ENCODE measurements at places on chromosomes 12 and 14. TPM values are rescaled to one million over a fixed set of nuclear protein-coding genes. Genes with fewer than 3 reads are reported as not detected.

GRCh38 chr12:96046543-96047228, 11.3 kb upstream of the LTA4H start:
- no peak for DNase-seq

DNA sequence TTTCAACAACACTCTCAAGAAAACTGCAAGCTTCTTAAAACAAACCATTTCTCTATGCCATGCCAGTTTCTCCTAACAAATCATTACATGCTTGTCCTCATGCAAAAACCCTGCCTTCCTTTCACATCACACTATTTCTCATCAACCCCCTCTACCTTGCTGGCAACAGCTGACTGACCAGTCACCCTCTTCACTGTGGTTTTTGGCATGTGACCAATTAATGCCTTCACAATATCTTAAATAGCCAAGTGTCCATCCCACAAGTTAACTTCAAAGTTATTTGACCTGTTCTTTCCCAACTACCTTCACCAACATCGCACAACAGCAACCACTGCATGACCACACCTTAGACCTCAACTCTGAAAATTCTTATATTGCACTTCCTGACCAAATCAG, 159.6 kb downstream of the CEP128 start:
- DNase-seq, result no peak

DNA sequence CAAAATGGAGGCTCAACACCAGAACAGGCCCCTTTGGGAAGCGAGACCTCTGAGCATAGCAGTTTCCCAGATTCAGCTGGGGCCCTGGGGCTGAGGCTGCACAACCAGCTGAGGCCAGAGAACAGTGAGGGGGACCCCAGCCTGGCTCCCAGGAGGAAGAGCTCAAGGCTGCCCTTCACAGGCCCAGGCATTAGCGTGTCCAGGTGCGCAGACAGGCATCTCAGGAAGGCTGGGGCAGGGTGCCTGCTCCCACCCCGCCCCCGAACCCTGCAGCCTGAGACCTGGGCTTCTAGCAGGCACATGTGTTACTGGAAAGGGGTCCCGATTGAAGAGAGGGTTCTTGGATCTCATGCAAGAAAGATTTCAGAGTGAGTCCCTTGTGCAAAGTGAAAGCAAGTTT, 27.2 kb downstream of the CALM1 start:
- no peak for DNase-seq

DNA sequence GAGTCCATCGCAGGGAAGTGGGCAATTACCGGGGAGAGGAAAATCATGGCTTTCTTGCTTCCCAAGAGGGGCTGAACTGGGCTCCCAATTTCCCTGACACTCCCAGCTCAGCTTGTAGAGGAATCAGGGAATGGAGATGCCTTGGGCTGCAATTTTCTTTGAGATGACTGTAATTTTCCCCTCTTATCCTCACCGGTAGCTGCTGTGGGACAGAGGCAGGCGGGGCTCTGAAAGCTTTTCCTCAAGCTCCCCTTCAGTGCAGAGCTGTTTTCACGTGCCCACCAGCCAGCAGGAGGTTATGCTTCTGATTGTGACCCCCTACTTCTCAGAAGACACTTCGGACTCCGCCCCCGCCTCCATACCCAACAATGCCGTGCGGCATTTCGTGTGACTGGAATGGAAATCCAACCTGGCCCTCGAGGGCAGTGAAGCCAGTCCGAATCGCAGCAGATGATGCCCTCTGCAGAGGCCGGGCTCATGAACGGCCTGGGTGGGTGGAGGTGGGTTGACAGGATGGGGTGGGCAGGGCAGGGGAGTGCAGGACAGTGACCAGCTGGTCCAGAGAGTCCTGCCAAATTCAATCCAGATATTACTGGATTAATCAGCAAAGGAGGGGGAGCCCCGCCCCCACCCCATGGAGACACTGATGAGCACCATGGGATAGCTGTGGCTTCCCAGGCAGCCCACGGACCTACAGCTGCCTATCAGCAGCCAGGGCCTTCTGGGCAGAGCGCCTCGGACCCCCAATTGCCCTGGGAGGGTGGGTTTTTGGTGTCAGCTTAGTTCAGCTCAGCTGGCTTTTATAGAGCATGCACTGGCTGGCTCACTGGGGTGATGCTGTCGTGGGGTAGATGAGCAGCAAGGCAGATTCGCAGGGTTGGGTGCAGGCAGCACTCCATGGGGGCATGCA, 37.6 kb downstream of the RTL1 start:
- no peak for DNase-seq

DNA sequence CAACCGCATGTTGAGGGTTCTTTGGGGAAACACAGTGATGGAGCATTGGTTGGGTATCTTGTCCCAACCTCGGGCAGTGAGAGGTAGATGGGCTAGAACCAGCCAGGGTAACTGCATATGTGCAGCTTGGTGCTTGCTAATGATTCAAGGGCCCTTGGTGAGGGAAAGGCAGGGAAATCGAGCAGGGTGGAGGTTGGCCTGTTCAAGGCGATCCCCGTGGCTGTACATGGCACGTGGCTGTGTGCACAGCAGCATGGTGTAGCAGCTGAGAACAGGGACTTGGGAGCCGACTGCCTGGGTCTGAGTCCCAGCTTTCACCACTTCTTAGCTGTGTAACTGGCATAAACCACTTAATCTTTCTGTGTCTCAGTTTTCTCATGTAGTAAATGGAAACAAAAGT, 45.5 kb upstream of the OAS1 start:
- DNase-seq, result no peak

DNA sequence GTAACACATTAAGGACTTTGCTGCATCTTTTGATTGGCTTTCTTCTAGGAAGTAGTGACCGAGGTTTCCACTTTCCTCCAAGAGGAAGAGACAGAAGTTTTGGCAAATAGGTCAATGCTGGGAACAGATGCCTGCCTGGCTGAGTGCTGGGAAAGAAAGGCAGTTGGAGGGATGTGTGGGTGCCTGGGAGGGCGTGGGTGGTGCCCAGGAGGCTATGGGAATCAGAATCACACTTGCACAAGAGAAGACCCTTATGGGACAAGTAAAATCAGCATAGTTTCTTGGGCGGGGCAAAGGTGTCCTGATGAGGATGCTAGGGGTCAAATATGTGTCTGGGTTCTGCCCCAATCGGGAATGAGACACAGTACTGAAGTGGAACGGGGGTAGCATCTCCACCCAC, 906 bp upstream of the ACADS start:
- DNase-seq, result no peak

DNA sequence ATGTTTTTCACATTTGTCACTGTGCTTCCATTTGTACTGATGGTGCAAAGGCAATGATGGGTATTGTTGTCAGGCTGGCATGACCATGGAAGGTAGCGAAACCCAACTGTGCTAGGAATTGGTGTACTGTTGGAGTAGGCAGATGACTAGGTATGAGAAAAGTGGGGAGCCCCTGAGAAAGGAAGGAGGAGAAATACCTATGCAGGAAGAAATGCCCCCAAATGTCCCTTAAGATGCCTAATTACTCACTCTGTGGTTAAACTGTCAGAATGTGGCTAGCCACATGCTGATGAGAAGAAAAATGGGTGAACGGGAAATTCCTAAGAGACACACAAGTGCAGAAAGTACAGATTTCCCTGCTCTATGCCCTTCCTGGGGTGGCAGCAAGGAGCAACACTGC, 339.1 kb downstream of the TMEM132D start:
- DNase-seq, result no peak

The TDRD9 gene
- 1.6 TPM for total RNA-seq

The ATL1 gene
- 3.4 TPM for total RNA-seq

The TAPBPL gene
- 15.8 TPM for total RNA-seq

DNA sequence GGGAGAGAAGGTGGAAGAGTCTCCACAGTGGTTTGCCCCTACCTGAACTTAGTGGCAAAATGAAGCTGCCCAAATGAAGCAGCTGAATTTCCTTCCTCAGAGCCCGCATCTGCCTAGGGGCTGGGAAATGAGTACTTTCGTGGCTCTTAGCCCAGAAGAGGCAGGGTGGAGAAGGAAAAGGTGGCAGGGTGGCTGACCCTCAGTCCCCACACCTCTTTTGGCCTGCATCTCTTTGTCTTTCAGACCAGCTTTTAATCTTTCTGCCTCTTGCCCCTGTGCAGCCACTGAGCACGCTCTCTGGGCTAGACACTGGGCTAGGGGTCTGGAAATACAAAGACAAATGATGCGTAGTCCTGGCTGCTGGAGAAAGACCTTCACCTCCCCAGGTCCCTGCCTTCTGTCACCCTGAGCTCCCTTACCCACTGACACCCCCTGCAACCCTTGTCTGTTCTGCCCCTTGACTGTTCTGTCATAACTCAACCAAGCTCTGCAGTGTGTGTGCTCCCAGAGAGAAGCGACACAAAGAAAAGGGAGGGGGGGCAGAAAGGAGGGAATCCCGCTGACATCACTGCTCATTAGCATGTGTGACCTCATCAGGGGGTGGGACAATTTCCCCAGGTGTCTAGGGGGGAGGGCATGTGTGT, 371 bp upstream of the REM2 start:
- no peak for DNase-seq

DNA sequence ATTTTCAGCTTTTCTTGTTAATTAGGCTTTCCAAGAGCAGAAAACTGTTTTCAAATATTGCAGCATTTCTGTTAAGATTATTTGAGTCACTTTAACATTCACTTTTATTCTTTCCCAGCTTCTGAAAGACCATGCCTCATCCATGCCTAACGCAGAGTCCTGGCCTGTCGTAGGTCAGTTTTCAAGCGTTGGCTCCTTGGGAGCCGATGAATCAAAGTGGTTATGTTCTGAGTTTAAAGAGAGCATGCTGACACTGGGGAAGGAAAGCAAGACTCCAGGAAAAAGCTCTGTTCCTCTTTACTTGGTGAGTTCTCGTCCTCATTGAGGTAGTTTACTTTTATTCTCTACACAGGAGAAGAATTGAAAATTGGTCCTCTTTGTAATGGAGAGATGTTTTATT, 33.1 kb downstream of the TDP1 start:
- DNase-seq, result no peak

GRCh38 chr14:46322076-46322475, 329.5 kb downstream of the RPL10L start:
- DNase-seq, result no peak

DNA sequence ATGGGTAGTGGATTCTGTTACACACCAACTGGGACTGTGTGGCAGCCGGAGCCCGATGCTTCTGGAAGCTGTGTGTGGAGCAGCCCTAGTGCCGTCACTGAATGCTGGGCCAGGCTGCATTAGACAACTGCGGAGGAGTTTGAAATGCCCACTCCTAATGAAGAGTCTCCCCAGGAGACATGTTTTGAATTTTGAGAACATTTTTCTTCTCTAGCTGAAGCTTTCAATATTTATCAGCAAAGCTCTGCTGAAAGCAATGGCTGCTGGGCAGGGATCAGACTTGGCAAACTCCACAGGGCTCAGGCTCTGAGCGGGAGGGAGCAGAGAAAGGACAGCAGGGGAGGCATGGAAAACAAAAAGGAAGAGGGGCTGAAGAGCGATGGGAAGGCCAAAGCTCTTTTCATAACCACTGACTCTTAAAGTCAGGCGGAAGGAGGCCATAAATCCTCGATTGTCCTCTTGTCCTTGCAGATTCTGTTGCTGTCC, 189.1 kb downstream of the MON2 start:
- DNase-seq, result no peak

GRCh38 chr12:77591959-77592743, 238.5 kb upstream of the NAV3 start:
- DNase-seq, result no peak

DNA sequence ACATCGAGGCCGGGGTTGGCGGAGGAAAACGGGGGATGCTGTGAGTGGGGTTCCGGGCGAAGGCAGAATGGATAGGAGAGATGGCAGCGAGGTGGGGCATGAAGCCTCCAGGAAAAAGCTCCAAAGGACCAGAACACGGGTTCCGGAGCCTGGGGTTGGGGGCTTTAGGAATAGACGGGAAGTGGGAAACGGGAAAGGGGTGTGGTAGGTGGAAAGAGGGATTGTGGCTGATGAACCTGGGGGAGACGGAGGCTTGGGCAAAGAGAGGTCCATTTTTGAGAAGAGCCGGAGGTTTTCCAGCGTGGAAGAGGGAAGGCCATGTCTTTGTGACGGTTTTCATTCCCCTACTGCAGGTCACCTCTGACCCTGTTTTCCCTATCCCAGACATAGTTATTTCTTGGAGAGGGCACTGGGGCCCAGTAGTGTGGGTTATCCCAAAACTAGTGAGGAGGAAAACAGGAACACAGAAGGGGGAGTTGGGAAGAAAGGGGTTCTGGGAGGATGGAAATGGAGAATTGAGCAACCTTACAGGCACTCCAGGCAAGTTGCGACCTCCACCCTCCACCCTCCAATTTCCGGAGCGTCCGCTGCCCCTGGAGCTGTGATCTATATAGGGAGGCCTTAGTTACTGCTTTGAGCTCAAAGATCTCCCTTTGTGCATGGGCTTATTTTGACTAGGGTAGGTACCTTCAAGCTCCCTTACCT, 1.1 kb downstream of the ATN1 start:
- no peak for DNase-seq

The TMTC3 gene
- 37.7 TPM for total RNA-seq

DNA sequence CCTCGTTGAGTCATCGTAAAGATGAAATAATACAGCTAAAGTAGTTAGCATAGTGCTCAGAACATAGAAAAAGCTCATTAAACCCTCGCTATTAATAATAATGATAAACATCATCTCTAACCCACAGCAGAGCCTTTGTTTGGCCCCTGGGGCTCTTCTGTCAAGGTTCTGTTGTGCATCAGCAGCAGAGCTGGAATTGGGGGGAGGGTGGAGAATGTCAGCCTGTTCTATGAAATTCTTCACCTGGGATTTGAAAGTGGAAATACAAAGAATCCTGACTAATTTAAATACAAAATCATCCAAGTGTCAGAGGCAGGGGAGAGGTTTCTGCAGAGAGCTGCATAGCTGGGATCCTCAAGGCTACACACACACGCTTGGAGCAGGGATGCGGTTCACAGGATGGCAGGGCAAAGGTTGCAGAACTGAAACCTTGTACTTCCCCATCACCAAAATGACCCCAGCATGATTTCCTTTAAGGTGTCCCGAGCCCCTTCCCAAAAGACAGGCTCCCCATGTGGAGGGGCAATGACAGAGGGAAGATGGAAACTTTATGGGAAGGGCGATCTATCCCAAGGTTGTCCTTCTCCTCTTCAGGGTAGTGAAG, 71.8 kb downstream of the DAD1 start:
- DNase-seq, result no peak

- no peak for DNase-seq
These were observed 451.9 kb upstream of the FBXO33 start for GRCh38 chr14:39884091-39884490.

GRCh38 chr12:47882781-47883546, 21.8 kb downstream of the VDR start:
- DNase-seq, result no peak

All from foreskin keratinocyte (primary cell).